Renal cortical epithelial cell (primary cell): ENCODE measurements at places on chromosomes 5 and 9.

- peak; percentile 78 for DNase-seq
These were observed 499.5 kb downstream of the ENC1 start for GRCh38 chr5:74141053-74141452.

DNA sequence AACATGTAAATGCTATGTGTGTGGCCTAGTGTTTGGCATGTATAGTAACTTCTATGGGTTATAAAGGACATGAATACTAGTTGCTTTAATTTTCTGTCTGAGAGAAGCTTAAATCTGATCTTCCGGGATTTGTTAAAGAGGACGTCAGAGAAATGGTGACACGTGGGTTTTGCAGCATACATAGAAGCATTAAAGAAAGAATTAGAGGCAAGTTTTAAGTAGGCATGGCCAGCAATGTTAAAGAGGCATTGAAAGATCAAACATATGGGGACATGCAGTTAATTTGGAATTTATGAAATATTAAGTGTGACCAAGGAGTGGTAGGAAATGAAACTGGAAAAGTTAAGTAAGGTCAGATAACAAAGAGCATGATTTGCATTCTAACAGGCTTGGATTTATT is 311.4 kb upstream of the RIOK2 start:
- DNase-seq, result no peak

- DNase-seq, result no peak
These were observed 106.3 kb downstream of the TRIO start for GRCh38 chr5:14249258-14250082.

- no peak for DNase-seq
These were observed 373 bp downstream of the ADAMTS12 start for GRCh38 chr5:33891446-33891787.

GRCh38 chr9:32136700-32137339 is 247.6 kb upstream of the ACO1 start:
- no peak for DNase-seq

DNA sequence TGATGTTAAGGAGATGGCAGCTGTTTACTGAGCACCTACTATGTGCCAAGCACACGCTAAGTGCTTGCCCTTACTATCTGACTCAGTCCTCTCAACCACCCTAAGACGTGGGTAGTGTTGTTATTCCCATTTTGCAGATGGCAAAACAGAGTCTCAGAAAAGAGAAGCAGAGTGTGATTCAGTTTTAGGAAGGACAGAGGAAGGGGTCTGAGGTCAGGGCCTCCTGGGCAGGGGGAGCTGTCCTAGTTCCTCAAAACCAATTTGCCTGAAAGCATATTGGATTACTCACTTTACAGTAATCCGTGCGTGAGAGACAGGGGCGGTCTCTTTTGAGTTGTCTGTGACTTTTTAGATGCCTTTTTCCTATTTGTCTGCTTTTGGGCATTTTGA is 23.2 kb downstream of the DNM1 start:
- no peak for DNase-seq

GRCh38 chr9:113734826-113735225 is 141.3 kb upstream of the ZNF618 start:
- peak; percentile 21 for DNase-seq

DNA sequence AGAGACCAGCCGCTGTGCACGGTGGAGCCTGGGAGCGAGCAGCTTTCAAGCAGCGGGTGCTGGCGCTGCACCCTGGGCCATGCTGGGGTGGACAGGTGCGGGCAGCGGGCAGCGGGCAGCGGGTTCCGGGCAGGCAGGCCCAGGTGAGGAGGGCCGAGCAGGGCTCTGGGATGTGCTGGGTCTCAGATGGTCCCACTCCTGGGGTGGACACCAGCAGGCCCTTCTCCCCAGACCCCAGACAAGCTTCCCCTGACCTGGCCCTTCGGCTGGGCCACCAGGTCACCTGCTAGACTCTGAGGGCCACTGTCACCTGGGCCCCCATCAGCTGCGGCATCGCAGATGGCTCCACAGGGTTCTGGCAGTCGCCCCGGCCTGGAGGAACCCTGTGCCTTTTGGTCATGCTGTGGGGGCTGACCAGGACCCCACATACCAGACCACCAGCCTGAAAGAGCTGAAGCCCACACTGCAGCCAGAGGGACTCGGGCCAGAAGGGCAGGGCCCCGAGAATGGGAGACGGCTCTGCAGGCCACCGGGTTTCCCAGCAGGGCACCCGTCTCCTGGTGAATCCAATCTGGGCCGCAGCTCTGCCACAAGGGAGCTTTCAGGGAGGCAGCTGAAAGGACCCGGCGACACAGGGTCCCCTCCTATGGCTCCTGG is 2.0 kb downstream of the SLC6A19 start:
- no peak for DNase-seq
